ENCODE measurements at places on chromosomes 4 and X.

- DNase-seq = no peak
These were observed 11.2 kb downstream of the TMEM184C start for GRCh38 chr4:147628415-147628814.

DNA sequence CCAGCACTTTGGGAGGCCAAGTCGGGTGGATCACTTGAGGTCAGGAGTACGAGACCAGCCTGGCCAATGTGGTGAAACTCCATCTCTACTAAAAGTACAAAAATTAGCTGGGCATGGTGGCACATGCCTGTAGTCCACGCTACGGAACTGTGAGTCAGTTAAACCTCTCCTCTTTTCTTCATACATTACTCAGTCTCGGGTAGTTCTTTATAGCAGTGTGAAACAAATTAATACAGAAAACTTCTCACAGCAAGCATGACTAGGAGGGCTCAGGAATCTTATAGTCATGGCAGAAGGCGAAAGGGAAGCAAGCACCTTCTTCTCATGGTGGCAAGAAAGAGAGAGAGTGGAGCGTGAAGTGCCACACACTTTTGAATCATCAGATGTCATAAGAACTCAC is 358.9 kb downstream of the NLGN4X start:
- DNase-seq = no peak

DNA sequence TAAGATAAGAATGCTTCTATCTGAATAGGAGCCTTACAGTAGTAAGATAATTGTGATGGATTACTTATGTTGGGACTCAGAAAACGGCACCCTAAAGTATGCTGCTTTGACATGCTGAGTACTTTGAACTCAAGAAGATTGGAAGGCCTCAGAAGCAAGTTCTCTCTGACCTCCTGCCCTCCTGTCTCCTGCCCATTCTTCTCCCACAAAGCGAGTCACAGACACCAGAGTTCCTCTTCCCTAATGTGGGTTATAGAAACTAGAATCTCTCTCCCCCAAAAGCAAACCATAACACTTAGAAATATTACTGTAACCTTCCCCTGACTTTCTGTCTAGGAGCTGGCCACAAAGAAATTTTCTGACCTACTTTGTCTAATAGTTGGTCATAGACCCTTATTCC is 76.5 kb downstream of the DDIT4L start:
- no peak for DNase-seq

DNA sequence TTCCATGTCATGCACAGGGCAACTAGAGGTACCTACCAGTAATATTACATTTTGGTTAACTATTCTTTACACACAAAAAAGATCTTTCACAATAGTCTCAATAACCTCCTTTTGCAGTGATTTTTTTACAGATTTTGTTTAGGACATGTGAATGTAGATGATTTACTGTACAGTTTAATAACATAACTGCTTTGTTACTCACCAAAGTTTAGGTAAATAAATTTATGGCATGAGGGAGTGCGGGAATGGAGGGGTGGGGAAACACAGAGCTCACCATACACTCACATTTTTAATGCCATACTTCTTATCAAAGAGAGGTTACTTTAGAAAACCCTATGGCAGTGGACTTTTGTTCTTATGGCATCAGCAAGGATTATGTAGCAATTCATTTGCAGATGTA is 93.1 kb upstream of the TEX13A start:
- no peak for DNase-seq

- DNase-seq = peak; percentile 20
These were observed 36.1 kb upstream of the IQSEC2 start for GRCh38 chrX:53317365-53318069.

DNA sequence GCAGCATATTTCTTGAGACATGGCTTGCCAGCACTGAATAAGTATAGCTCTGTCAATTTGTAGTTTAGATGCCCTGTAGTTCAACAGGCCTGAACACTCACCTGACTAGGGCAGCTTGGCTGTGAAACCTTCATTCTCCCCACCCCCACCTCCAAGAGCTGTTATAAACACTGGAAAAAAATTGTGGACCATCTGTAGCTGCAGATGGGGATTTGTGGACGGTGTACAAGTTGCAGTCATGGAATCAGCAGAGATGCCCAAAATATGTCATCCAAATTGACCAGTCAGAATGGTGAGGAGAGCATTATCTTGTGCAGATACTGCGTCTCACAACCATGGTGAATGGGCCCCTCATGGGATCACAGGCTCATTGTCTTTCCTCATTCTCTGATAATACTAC is 76.2 kb upstream of the PAQR3 start:
- no peak for DNase-seq

DNA sequence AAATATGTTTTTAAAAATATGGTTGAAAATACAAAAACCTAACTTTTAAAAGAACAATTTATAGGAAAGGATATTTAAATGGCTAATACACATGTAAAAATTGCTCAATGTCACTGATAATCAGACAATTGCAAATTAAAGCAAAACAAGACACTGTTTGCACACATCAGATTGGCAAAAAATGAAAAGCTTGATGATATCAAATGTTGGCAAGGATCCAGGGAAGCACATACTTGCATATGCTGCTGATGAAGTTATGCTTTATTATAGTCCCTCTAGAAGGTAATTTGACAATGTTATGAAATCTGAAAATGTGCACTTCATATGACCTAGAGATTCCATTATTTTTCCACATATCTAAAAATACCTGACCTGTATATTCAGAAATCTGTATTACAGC is 45.7 kb upstream of the EPGN start:
- DNase-seq = no peak

DNA sequence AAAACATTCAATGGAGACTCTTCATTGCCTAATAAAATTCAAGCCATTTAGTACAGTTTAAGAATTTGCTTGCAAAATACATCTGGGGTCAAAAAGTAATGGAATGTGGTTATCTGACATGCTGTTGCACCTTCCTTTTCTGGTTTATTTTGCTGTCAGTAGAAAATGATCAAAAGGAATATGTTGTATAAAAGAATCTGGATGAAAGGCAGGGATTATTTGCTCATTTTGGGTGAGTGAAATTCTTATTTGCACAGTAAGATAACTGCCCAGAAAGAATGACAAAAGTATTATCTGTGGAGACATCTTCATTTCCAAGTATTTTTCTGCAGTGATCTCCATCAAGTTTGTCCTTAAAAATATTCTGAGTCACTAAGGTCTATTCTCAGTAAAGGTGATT is 30.4 kb downstream of the BOD1L1 start:
- DNase-seq = no peak

DNA sequence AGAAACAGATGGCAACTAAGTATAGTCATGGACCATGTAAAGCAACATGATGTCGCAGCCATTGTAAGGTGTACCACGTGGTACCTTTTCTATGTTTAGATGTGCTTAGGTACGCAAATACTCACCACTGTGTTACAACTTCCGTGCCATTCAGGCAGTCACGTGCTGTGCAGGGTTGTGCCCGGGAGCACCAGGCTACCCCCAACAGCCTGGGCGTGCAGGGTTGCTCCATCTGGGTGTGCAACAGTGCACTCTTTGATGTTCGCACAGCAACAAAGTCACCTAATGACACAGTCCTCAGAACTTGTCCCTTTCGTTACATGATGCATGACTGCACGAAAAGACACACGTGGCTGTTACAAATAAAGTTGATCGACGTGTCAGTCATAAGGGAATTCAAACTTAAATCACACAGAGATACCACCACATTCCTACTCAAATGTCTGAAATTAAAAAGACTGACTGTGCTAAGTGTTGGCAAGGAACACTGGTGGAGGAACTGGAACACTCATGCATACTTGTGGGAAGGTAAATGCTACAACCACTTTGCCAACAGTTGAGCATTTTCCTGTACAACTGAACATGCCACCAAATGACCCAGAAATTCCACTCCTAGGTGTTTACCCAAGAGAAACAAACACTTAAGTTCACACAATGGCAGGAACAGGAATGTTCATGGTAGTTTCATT is 24.3 kb downstream of the CPLX1 start:
- DNase-seq = no peak

DNA sequence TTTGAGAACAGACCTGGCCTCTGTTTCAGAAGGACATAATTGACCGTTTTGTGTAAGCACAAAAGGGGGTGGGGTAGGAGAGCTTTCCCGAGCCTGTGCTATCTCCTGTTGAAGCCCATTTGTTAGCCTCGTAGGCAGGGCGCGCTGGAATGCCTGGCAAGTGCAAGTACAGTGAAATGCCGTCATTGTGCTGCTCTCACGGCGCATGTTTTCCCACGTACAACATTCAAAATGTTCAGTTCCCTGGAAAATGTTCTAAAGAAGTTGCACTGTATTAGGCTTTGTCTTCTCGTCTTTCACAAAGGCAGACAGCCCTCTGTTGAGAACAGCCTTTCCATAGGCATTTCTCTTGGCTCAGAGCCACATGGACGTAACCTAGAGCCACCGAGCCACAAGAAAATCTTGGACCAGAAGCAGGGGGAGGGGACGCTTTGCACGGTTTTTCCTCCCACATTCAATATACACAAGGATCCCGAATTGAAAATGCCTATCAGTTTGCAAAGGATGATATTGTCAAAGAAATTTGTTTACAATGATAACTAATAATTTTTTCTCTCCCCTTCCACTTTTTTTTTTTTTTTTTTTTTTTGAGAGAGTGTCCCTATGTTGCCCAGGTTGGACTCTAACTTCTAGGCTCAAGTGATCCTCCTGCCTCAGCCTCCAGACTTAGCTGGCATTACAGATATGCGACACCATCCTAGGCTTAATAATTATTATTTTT is 54.6 kb upstream of the RAPGEF2 start:
- DNase-seq = no peak

DNA sequence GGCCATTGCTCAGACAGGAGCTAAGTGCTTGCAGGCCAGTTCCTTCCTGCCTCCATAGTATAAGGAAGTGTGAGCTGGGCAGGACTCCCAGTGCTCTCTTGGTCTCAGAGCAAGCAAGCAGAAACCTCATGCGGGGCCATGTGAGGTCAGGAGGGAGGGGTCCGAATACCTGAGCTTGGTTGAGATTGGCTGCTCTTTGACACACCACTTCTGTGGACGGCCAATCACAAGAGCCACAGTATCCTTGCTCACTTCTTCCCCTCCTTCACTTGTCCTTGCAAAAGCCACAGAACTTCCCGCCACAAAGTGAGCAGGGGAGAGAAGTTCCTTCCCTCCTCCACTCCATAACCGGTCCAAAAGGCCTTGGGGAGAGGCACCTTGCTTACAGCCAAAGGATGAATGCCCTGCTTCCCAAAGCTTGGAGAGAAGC is 56.7 kb downstream of the PRPS1 start:
- DNase-seq = no peak

DNA sequence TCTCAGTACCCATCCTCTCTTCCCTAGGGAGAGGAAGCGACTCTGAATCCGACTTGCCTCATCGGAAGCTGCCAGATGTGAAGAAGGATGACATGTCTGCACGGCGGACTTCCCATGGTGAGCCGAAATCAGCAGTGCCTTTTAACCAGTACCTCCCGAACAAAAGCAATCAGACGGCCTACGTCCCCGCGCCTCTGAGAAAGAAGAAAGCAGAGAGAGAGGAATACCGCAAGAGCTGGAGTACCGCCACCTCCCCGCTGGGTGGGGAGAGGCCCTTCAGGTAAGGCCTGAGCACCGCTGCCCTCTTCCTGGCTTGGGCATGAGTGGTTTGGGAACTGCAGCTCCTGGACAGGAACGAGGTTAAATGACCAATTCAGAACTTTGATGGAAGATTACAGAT is 81.2 kb downstream of the LIMCH1 start:
- DNase-seq = no peak

GRCh38 chr4:136741468-136741867 is 790.8 kb downstream of the PCDH18 start:
- DNase-seq = no peak

DNA sequence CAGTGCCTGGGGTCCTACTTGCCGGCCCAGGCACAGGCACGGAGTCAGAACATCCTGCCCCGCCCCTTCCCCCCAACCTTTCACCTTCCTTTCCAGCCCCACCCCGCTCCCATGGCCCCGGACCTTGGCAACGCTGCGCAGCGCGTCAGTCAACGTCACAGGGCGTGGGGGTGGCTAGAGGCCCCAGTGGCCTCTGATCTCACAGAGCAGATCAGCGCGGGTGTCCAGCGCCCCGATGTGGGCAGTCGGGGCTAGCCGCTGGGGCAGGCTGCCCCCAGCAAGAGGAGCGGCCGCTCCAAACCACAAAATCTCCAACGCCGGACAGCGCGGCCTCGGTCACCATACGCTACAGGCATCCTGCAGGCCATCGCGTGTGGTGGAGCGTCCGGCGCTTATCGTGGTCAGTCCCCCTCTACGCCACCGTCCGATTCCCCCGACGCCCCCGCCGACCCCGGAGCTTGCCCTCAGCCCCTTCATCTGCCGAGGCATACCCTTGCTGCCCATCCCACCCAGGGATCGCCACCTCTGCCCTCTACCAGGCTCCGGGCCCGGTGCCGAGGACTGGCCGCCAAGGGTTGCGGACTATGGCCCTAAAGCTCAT is 69.6 kb upstream of the APOOL start:
- DNase-seq = no peak

DNA sequence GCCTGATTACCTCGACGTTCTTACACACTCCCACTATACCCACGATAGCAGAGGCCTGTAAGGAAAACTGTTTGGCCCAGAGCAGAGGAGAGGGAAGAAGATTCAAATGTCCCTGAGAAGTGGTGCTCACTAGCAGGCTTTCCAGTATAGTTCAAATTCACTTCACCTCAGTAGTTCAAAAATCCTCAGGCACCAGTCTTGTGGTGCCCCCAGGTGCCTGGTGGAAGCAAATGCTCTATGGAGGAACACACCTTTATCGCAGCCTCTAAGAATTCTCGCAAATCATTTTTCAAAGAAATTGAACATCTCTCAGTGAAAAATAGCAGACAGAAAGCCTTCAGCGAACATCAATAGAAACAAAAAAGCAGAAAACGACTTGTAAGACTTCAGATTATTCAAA is 12.2 kb upstream of the MTMR1 start:
- no peak for DNase-seq

DNA sequence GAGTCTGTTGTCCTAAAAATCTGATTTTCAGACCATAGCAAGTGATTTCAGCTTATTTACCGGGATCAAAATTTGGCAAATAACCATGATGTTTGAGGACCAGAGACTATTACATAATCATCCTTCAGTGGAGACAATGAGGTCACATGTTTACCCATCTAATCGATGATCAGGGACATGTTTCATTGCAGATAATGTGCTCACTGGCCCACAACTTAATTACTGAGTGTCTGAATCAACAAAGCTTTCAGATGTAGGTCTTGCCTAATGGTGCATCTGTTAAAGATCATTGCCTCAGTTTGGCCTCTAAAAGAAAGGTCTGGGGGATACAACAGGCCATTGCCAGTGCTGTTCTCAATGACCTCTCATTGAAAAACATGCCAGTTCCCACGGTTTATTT is 42.8 kb upstream of the KLHL34 start:
- DNase-seq = no peak

DNA sequence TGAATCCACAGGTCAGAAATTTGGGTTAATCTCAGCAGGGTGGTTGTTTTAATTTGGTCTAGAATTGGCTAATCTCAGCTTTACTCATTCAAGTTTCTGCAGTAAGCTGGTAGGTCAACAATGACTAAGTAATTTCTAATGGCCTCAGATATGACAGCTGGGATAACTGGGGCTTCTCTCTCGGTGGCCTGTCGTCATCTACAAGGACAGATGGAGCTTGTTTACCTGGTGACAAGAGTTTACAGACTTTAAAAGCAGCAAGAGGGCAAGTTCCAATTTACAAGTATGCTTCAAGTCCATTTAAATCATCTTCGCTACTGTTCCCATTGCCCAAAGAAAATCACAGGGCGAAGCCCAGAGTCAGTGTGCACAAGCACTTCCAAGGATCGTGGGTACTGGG is 453.9 kb downstream of the PDHA2 start:
- no peak for DNase-seq

GRCh38 chrX:18649498-18649951 is 22.4 kb downstream of the RS1 start:
- no peak for DNase-seq

Measured in caudate nucleus (tissue), 63 donors.